Fibroblast of skin of abdomen (primary cell): ENCODE measurements at places on chromosomes 3 and 15.

GRCh38 chr3:67113802-67114407 lies 115.8 kb downstream of the KBTBD8 start:
- peak; percentile 80 for DNase-seq

- DNase-seq, result peak; percentile 97
Observed at GRCh38 chr3:124791639-124792151, 61.4 kb downstream of the UMPS start.

DNA sequence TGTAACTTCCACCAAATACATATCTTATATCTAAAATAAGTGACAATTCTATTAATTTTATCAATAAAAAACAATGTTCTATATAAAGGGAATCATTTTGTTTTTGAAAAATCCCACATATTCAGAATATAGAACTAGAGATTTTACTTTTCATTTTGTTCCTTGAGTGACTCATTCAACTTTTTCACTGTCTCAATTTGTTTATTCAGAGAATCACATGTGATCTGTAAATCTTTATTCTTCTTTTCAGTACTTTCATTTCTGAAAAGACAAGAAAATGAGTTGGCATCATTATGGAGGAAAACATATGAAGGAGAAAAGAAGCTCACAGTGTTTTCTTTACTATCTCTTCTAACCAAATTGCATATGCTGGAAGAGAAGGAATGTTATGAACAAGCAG lies 35.0 kb downstream of the CIP2A start:
- DNase-seq, result no peak

- DNase-seq, result no peak
Observed at GRCh38 chr3:176776622-176777175, 420.6 kb downstream of the TBL1XR1 start.

GRCh38 chr3:1726741-1727140 lies 371.9 kb upstream of the CNTN4 start:
- no peak for DNase-seq

DNA sequence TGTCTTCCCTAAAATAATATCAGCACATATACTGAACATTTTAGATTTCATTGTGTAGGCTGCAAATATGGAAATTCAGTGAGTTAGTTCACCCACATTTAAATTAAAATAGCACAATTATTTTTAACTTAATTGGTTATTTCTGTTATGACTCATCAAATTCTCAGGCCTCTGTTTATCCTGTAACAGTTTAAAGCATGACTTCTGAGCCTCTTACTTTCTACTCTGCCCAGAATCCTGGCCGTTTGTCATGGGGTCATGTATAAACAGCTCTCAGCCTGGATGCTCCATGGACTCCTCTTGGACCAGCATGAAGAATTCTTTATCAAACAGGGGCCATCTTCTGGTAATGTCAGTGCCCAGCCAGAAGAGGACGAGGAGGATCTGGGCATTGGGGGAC lies 12.2 kb downstream of the TUBGCP4 start:
- no peak for DNase-seq

- DNase-seq, result peak; percentile 94
Observed at GRCh38 chr15:82081914-82082762, 36.3 kb upstream of the MEX3B start.

DNA sequence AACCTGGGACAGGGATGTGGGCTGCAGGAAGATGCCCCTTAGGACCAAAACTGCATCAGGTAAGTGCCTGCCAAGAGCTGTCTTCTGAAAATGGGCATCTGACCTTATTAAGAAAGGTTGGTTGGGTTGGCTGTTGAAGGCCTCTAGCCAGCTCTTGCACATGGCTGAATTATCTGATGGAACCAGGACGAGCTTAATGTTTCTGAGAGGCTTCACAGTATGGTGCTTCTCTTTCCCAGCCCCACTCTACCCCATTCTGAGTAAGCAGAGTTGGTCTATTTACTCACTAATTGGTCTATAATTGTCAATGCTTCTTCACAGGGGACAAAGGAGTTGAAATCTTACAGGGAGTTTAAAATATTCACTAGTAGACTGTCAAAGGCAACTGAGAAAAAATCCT lies 48.4 kb downstream of the DTWD1 start:
- DNase-seq, result no peak

- DNase-seq, result peak; percentile 16
Observed at GRCh38 chr15:94230431-94230882, 904 bp upstream of the MCTP2 start.

- DNase-seq, result peak; percentile 67
Observed at GRCh38 chr3:196528639-196529233, 13.6 kb upstream of the SMCO1 start.

GRCh38 chr15:68402432-68403160 lies 29.4 kb downstream of the ITGA11 start:
- DNase-seq, result no peak

DNA sequence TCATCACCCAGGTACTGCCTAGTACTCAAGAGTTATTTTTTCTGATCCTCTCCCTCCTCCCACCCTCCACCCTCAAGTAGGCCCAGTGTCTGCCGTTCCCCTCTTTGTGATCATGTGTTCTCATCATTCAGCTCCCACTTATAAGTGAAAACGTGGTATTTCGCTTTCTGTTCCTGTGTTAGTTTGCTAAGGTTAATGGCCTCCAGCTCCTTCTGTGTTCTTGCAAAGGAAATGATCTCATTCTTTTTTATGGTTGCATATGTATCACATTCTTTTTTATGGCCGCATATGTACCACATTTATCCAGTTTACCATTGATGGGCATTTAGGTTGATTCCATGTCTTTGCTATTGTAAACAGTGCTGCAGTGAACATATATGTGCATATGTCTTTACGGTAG lies 8.2 kb upstream of the GANC start:
- DNase-seq, result no peak

DNA sequence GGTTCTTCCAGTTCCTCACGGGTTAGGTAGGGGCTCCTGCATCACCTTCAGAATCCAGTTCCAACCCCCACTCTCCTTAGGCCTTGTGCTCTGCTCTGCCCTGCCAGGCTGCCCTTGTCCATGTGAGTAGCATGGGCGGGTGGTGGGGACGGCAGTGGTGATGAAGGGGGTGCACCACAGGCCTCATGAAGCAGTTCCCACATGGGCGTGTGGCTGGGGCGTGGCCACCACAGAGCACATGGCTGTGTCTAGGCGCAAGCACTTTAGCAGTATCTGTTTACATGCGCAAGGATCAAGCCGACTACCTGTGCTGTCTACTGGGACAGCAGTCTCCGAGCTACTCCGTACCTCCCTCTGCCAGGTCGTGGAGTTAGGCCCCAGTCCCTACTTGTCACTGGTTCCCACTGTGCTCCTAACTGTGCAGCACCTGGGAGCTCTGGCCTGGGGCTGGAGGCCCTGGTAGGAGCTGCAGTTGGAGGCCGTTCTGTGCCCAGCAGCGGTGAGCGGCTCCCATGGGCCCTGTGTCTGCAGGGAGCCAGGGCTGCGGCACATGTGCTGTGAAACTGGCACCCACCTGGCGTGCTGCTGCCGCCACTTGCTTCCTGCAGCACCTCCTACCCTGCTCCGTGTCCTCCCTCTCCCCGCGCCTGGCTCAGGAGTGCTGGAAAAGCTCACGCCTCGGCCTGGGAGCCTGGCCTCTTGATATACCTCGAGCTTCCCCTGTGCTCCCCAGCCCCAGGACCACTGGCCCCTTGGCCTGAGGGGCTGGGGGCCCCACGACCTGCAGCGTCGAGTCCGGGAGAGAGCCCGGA lies 53.5 kb downstream of the PLXNA1 start:
- no peak for DNase-seq

DNA sequence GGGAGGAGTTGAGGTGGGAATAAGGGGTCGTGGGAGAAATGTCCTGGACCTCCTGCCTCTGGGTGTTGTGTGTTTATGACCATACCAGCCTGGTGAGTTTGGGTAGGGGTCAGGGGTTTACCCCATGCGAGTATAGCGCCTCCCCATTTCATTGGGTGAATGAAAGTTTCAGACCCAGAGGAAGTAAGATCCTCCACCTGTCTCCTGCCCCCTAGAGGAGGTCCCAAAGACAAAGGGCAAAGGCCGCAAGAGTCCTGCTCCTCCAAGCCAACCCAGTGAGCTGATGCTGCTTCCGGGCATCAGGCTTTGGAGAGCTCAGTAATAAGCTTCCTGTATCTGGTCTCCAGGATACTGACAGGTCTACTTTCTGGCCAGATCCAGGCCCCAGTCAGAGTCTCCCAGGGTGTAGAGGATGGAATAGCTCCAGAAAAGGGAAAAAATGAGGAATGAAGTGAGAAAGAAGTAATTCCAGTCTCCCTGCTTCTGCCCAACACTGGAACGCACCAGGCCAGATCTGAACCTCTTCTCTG lies 6.4 kb upstream of the TBC1D21 start:
- DNase-seq, result no peak

DNA sequence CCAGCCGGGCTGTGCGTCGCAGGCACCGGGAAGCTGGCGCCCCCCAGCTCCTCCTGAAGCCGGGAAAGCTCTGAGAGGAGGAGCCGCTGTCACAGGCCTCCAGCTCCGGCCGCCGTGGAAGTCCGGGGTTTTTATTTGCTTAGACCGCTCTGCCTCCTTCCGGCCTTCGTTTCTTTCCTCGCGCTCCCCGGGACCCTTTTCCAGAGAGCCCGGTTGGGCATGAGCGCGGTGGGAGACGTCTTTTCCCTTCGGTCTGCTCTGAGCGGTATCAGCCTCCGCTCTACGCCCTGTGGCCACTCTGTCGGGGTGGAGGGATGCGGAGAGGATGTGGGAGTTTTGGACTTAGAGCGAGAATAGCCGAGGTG lies 559 bp downstream of the SENP5 start:
- DNase-seq, result no peak

DNA sequence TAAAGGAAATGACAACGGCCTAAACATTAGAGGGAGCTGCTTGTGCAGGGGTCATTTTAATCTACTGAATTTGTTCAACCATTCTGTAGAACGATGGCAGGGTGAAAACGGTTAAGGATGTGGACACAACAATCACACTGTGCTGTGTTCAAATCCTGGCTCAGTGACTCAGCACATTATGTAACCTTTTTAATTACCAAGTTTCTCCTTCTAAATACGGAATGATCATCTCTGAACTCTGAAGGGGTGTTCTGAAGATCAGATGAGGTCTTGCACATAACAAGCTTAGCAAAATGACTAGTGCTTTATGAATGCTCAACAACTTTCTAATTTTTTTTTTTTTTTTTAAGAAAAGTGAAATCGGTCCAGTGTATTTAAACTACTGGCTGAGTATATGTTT lies 592.8 kb downstream of the FOXP1 start:
- DNase-seq, result peak; percentile 51

- no peak for DNase-seq
Observed at GRCh38 chr3:10780922-10781321, 35.1 kb upstream of the SLC6A11 start.

- DNase-seq, result no peak
Observed at GRCh38 chr3:56547486-56547885, 9.5 kb upstream of the CCDC66 start.

- no peak for DNase-seq
Observed at GRCh38 chr3:133328373-133328772, 71.5 kb upstream of the BFSP2 start.

DNA sequence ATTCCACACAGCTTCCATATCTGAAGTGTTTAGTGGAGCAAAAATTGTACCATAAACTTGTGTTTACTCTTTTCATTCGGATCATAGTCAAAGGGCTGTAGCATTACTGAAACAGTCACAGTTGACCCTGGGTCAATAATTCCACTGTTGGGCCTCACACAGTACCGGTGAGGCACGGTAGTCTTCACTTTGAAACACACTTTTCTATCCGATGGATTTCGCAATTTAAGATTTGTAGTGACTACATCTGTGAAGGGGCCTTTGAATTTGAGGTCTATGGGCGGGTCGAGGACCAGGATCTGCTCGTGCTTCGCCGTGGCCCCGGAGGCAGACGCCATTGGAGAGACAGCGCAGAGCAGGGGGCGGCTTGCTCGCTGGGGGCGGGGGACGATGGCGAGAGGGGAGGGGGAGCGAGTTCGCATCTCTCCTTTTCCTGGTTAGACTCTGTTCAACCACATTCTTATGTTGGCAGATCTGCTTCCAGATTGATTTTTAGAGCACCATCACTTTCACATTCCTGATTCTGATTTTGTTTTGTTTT lies 19.8 kb downstream of the RLBP1 start:
- no peak for DNase-seq

GRCh38 chr3:123431658-123432324 lies 17.1 kb downstream of the ADCY5 start:
- DNase-seq, result no peak

DNA sequence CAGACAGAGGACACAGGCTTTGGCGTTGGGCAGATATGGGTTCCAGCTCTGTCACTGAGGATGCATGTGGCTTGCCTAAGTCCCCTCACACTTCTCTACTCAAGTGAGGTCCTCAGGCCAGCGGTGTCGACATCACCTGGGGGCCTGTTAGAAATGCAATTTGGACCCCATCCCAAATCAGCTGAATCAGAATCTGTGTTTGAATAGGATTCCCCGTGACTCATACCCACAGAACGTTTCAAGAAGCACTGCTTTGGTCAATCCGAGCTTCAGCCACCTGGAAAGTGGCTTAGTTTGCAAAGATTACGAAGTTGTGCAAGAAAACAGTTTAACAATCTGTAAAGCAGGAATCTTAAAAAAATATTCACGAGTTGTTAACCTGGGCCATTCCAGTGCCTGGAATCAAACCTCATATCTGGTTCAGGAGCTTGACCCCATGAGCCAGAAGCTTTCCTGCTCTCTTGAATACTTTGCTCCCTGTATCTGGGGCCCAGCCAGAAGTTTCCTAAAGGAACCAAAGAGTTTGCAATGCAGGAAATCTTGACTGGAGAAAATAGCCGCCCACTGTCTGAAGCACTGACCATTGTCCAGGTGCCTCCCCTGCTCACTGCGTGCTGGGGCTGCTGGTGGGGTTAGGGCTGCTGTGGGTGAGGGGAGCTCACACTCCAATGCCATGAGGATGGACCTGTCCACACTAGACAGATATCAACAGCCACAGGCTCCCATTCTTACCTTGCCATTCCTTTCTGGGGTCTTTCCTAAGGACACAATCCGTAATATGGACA lies 208.5 kb upstream of the LINGO1 start:
- DNase-seq, result peak; percentile 72

GRCh38 chr15:76674883-76675282 lies 230.3 kb downstream of the SCAPER start:
- peak; percentile 64 for DNase-seq

- DNase-seq, result no peak
Observed at GRCh38 chr3:160876643-160877042, 120.6 kb downstream of the PPM1L start.

- peak; percentile 48 for DNase-seq
Observed at GRCh38 chr15:33722005-33722672, 246.2 kb upstream of the CHRM5 start.

GRCh38 chr15:91249591-91249990 lies 149.5 kb downstream of the SV2B start:
- no peak for DNase-seq

DNA sequence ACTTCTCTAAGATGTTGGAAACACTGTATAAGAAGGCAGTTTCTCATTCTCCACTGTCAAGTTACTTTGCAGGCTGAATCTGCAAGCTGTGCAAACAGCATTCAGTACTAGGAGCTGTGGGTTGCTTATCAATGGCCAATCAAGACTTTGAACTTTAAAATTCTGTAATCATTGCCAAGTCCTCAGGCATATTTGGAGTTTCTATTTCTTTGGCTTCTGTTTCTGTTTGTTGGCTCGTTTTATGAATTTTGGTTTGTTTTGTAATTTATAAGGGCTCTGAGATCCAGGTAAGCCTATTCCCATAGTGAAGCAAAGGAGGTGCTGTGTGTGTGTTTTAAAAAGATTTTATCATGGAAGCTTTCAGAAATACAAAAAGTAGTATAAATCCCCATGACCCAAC lies 32.1 kb downstream of the TLNRD1 start:
- no peak for DNase-seq
